SW 1271 (cell line): ENCODE measurements at places on chromosomes 12 and 14.

DNA sequence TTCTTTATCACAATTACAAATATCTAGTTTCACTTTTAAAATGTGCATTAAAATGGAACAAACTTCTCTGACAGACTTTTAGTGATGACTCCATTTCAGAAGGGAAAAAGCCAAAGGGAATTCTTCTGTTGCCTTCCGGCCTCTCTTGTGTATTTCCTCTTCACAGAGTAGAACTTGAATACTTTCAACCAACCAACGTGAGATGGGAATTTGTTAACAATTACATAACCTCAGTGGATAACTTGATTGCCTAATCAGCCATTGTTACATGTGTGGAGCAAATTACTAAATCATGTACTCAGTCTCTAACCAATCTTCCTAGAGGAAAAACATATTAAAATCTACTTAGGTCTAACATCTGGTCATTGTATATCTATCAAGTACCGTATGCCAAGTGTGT, 291.1 kb downstream of the SYT1 start:
- DNase-seq: no peak

DNA sequence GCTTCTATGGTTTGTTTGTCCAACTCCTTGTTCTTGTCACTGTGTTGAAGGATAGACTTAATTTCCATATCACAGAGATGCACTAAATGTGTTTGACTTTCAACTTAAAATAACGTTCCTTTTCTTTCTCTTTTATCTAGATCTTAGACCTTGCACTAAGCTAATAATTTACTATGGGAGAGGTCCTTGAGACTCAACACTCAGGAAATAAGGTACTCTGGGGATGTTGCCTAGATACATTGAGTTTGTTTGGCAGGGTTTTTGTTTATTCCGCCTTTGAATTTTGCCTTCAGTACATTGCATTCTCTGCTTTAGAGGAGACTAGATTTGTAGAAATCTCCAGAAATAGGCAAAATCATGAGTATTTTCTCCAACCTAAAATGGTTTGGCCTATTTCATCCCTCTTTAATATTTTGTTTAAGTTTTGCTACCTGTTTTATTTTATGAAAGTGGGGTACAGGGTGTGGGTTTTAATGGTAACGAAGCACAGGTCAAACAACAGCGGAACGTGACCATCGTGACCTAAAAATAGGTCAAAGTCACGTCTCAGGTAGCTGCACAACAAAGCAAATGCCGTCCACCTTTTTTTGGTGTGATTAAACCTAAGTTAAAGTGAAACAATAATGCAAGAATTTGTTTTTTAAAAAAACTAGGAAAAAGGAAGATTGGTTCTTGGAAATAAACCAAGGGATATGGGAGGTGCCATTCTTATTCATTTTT, 115.3 kb upstream of the CPSF6 start:
- no peak for DNase-seq

GRCh38 chr12:6952863-6953441, 1.8 kb downstream of the PTPN6 start:
- DNase-seq: no peak

DNA sequence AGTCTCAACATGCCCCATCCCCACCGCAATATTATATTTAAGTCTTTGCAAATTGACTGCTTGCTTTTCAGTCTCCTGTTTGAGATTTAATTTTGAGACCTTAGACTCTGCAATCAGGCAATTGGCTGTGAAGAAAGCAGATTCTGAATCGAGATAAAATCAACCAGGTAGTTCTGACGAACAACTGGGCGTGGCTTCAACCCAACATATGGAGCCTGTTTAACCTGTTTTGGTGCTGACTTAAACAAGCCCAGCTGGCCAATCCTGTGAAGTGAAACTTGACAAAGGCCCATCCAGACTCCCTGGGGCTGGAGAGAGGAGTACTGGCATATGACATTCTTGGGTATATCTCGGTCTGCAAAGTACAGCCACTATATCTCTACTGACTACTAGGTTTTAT, 9.8 kb upstream of the CIPC start:
- no peak for DNase-seq

GRCh38 chr14:104110491-104111209, 25.1 kb downstream of the ASPG start:
- DNase-seq: no peak

GRCh38 chr14:65159281-65160062, 57.2 kb upstream of the MAX start:
- DNase-seq: no peak

DNA sequence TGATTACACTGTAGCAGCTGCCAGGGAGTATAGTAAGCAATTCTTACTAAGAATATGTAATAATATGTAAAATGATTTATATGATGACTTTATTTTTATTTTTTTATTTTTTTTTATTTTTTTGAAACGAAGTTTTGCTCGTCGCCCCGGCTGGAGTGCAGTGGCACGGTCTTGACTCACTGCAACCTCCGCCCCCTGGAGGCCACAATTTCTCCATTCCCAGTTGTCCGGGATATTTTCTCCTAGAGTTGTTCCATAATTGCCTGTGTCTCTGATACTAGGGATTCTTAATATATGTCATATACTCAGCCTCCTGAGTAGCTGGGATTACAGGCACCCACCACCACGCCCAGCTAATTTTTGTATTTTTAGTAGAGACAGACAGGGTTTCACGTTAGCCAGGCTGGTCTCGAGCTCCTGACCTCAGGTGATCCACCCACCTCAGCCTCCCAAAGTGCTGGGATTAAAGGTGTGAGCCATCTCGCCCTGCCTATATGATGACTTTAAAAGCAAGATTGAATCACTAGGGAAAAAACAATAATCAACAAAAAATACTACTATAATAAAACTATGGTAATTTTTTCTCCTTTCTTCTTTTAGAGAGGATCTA, 12.2 kb upstream of the ITPR2 start:
- peak; percentile 57 for DNase-seq

- no peak for DNase-seq
Observed at GRCh38 chr12:120199025-120199424, 1.9 kb downstream of the RPLP0 start.

GRCh38 chr14:34365309-34365915, 96.6 kb downstream of the SPTSSA start:
- no peak for DNase-seq

GRCh38 chr12:25929142-25929541, 29.3 kb upstream of the RASSF8 start:
- no peak for DNase-seq

GRCh38 chr12:28415755-28416154, 225.5 kb downstream of the CCDC91 start:
- DNase-seq: no peak

DNA sequence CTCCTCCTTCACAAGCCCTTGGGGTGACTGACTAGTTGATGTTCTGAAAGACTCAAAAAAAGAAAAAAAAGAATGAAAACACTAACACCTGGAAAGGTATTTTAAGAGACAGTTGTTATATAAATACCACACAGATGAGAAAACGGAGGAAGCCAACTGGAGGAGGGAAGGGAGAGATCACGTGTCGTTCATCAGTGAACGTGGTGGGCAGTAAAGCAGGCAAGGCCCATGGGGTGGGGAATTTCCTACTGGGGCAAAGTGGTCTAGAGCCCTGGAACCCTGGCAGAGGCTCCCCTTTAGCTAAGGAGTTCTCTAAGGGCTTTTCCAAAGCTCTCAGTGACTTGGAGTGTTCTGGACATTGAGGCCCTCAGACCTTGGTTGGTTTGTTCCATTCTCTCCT, 169.7 kb downstream of the CALM1 start:
- DNase-seq: no peak

GRCh38 chr14:53491884-53492277, 338.8 kb upstream of the DDHD1 start:
- DNase-seq: no peak

DNA sequence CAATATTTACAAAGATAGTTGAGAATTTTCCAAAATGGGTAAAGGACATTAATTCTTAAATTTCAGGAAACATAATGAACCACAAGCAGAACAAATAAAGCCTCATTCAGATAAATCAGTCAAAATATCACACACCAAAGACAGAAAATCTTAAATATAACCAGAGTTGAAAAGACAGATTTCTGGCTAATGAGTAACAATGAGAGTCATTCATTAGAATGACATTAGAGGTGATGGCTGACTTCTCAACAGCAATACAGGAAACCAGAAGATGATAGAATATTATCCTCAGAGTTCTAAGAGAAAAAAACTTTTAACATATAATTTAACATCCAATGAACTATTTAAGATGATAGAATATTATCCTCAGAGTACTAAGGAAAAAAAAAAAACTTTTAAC, 124.2 kb downstream of the DENND5B start:
- DNase-seq: no peak

- peak; percentile 25 for DNase-seq
Observed at GRCh38 chr14:104137297-104138097, 890 bp upstream of the KIF26A start.

DNA sequence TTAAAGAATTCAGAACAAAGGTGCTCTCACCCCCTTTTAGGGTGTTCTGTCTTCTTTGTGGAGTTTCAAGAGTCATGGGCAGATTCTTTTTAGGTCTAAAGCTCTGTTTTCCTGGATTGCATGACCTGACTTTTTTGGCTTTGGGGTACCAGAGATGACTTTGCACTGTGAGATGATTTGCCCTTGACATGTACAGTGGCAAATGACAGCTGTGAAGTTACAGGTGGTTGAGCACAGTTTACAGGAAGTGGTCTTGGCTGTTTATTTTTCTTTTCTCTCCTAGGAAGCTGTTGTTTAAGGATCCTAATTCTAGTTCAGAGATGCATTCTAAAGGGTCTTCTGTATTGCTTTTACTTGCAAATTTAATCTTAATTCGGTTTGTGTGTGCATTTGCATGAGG, 83.8 kb upstream of the METAP2 start:
- DNase-seq: no peak
